Caco-2 (cell line): ENCODE measurements at places on chromosomes 7 and 10.

DNA sequence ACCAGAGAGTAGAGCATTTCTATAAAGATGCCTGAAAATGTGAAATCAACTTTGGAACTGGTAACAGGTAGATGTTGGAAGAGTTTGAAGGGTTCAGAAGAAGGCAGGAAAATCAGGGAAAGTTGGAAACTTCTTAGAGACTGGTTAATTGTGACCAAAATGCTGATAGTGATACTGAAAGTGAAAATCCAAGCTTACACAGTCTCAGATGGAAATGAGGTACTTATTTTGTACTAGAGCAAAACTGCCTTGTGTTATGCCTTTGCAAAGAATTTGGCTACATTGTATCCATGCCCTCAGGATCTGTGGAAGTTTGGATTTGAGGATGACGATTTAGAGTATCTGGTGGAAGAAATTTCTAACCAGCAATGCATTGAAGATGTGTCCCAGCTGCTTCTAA lies 430.6 kb upstream of the KCND2 start:
- no peaks in the 10 kb centered on the region for H3K36me3 ChIP-seq
- DNase-seq, result no peak
- H3K4me1 ChIP-seq, result no peaks in the 10 kb centered on the region
- no peak overlapping the region for H3K4me3 ChIP-seq
- H3K27ac ChIP-seq, result no peak overlapping the region

DNA sequence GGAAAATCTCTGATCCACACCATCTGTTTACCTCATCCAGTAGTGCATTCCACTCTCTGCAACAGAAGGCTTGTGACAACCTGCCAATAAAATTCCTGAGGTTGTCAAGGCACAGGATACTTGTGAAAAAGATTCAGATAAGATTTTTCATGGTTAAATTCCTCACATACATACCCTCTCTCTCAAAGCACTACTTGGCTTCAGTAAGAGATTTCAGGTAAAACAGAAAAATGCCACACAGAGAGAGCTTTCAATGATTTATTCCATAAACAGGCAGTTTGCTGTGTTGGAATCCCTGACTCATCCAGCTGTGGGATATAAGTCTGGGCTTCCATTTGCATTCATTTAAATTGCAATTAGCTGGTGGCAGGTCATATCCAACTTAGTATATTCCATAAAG lies 99.7 kb upstream of the CAV2 start:
- H3K4me1 ChIP-seq, result peaks cover 6% of the 10 kb centered on the region; the same call in 1 of the 2 replicates
- no peaks in the 10 kb centered on the region for H3K27me3 ChIP-seq
- H3K4me3 ChIP-seq, result no peak overlapping the region
- H3K36me3 ChIP-seq, result no peaks in the 10 kb centered on the region
- no peak overlapping the region for H3K27ac ChIP-seq

GRCh38 chr7:125878235-125878956 lies 948.8 kb upstream of the POT1 start:
- no peak overlapping the region for H3K4me3 ChIP-seq
- DNase-seq, result no peak
- no peaks in the 10 kb centered on the region for H3K27me3 ChIP-seq
- no peaks in the 10 kb centered on the region for H3K36me3 ChIP-seq
- H3K4me1 ChIP-seq, result peaks cover 10% of the 10 kb centered on the region
- H3K27ac ChIP-seq, result no peak overlapping the region

DNA sequence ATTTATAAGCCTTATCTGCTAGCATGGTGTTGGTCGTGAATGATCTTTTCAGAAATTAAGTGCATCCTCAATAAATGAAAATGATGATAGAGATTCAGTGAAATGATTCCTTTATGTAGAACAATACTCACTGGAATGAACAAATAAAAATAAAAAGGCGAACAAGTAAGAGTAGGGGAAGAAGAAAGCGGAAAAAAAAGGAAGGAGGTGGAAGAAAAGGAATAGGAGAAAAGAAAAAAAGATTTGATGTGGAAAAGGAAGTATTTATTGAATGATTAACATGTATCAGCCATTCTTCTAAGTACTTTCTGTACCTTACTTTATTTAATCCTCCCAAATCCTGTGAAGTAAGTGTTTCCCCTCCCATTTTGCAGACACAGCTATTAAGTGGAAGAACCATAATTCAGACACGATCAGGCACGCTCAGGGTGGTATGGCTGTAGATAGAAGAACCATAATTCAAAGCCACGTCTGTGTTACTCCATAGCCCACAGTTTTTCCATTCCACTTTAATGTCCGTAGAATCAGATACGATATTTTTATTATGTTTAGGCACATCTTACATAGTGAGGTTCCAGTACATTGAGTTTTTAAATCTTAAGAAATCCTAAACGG lies 156.2 kb upstream of the LAMB4 start:
- no peak overlapping the region for H3K4me3 ChIP-seq
- H3K27ac ChIP-seq, result no peak overlapping the region
- no peaks in the 10 kb centered on the region for H3K36me3 ChIP-seq

- no peaks in the 10 kb centered on the region for H3K4me1 ChIP-seq
- no peaks in the 10 kb centered on the region for H3K36me3 ChIP-seq
- H3K27ac ChIP-seq, result no peak overlapping the region
- H3K27me3 ChIP-seq, result no peaks in the 10 kb centered on the region; the same call in 1 of the 2 replicates
Observed at GRCh38 chr10:49614242-49615198, 683 bp downstream of the CHAT start.

GRCh38 chr7:129530795-129531391 lies 28.6 kb downstream of the SMKR1 start:
- no peak for DNase-seq
- no peak overlapping the region for H3K4me3 ChIP-seq
- no peaks in the 10 kb centered on the region for H3K27me3 ChIP-seq
- no peaks in the 10 kb centered on the region for H3K36me3 ChIP-seq

GRCh38 chr7:82211333-82211732 lies 232.2 kb downstream of the CACNA2D1 start:
- H3K36me3 ChIP-seq, result no peaks in the 10 kb centered on the region
- H3K4me1 ChIP-seq, result no peaks in the 10 kb centered on the region
- H3K27me3 ChIP-seq, result no peaks in the 10 kb centered on the region

- H3K36me3 ChIP-seq, result peaks cover 3% of the 10 kb centered on the region; the same call in 1 of the 2 replicates
- H3K27me3 ChIP-seq, result no peaks in the 10 kb centered on the region
- peaks cover 57% of the 10 kb centered on the region for H3K4me1 ChIP-seq
- DNase-seq, result peak; percentile 37
- peak overlapping the region; percentile 97 for H3K4me3 ChIP-seq
Observed at GRCh38 chr10:61901829-61902444, 438 bp downstream of the ARID5B start.
